ENCODE measurements at places on chromosomes 2 and 18. TPM values are rescaled to one million over a fixed set of nuclear protein-coding genes. Genes with fewer than 3 reads are reported as not detected.

SLC14A1 gene
- 0.26 TPM for total RNA-seq

SKOR2 gene
- total RNA-seq, result not detected

CHRND gene
- not detected for total RNA-seq

DSG4 gene
- total RNA-seq, result not detected

RAB27B gene
- not detected for total RNA-seq

CPS1 gene
- 0.96 TPM for total RNA-seq

INHA gene
- not detected for total RNA-seq

MC5R gene
- total RNA-seq, result not detected

HOXD1 gene
- not detected for total RNA-seq

PROKR1 gene
- not detected for total RNA-seq

EGR4 gene
- total RNA-seq, result 0.07 TPM

CHRNG gene
- not detected for total RNA-seq

TCF23 gene
- not detected for total RNA-seq

Measured in activated naive CD4-positive, alpha-beta T cell treated with anti-CD3 and anti-CD28 coated beads for 36 hours (primary cell).